ENCODE measurements at places on chromosomes 4 and X.

GRCh38 chr4:140252141-140252741 lies 98.3 kb upstream of the MAML3 start:
- DNase-seq: no peak

- no peak for DNase-seq
These were observed 10.5 kb upstream of the XG start for GRCh38 chrX:2741386-2741785.

- DNase-seq: no peak
These were observed 4.4 kb upstream of the SRPX start for GRCh38 chrX:38225093-38225492.

GRCh38 chr4:189022440-189023035 lies 883.3 kb downstream of the TRIML1 start:
- peak; percentile 5 for DNase-seq

DNA sequence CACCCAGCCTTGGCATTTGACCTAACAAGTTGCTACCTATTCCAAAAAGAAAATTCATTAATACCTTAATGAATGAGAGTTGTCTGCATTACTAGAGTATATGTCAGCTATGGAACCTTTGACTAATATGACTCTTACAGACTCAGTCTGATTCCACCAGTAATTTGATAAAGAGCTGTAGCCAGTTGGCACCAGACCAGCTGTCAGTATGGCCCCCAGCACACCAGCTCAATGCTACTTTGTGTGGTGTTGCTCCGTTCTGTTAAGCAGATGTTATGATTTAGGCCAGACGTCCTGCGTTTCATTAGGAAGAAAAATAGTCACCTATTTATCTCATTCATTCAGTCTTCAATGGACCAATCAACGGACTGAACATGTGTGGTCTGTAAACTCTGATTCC lies 215.5 kb downstream of the TLL1 start:
- no peak for DNase-seq

GRCh38 chr4:40682290-40683101 lies 52.8 kb upstream of the RBM47 start:
- DNase-seq: no peak

DNA sequence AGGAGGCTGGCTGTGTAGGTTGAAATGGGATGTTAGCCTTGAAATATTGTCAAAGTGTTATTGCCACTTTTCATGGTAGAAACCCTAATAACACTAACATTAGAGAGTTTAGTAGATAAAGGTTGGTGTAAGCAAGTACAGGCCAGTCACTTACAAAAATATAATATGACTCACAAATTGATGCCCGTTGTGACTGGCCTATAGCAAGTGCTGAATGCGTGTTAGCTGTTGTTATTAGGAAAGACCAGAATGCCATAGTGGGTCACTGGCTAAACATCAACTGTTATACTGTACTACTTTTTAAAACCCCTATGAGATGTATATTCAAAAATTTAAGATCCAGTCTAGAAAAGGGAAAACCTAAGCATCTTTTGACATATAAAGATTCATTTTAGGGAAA lies 20.4 kb upstream of the GDPD2 start:
- peak; percentile 41 for DNase-seq

DNA sequence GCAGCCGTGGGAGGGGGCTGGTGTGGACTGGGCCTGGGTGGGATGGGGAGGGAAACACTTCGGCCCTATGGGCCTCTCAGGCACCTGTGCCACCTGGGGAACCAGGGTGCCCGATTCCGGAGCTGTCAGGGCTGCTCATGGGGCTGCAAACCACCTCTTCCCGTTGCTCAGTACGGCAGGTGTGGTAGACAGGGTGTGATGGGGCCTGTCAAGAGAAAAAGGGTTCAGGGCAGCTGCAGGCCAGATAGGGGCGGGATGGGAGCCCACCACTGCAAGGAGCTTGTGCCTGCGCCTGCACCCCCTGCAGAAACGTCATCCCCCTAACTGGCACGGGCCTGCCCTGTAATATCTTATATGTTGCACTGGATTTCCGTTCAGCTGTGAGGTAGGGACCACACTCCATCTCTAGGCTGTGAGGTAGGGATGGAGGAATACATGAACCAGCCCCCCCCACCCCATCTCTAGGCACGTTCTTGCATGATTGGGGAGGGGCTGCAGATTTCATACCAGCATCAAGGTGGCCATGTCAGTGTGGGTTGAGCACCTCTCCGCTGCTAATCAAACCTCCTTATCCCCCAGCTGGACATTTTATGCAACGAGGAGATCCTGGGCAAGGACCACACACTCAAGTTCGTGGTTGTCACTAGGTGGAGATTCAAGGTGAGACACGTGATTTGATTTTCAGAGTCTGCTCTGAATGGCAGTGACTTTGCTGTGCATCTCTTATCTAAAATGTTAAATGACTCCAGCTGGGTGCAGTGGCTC lies 59.0 kb downstream of the PCGF3 start:
- no peak for DNase-seq

- DNase-seq: no peak
These were observed 1.0 kb upstream of the MED12 start for GRCh38 chrX:71117358-71117757.

GRCh38 chr4:19026281-19026680 lies 1004.7 kb upstream of the LCORL start:
- peak; percentile 14 for DNase-seq

- no peak for DNase-seq
These were observed 468 bp upstream of the MAGEA4 start for GRCh38 chrX:151912221-151912620.

- DNase-seq: peak; percentile 27
These were observed 4.5 kb upstream of the WWC2 start for GRCh38 chr4:183094393-183095198.

- no peak for DNase-seq
These were observed 30.3 kb downstream of the AMMECR1 start for GRCh38 chrX:110287605-110288004.

DNA sequence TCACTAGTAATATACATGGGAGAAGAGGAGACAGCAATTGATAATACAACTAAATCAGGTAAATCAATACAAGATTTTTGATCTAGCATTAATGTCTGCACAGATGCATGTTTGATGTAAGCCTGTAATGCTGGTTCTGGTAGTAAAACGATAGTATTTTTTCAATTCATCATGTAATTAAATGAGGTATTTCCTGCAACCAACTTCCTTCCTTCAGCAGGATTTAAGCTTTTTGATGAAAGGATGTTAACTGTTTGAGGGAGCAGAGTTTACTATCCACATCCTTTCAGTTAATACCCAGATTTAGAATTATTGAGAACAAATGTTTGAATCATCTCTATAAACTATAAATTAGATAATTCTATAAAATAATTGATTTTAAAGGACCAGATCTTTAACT lies 31.4 kb upstream of the NFKB1 start:
- no peak for DNase-seq

DNA sequence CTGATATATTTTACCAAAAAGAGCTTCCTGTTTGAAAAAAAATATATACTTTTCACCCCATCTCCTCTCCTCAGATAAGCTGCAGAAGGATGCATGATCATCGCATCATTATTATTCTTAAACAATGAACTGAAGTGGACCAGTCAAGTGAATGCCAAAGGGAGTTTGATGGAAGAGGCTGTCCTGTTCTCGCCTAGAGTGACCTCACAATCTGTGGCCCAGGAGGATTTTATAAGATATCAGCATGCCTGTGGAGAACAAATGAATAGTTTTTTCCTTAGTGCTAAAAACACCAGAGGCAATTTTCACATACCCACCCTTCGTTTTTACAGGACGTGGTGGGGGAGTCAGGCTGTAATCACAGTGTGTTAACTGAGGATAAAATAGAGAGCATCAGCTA lies 112.7 kb downstream of the USP46 start:
- DNase-seq: no peak

DNA sequence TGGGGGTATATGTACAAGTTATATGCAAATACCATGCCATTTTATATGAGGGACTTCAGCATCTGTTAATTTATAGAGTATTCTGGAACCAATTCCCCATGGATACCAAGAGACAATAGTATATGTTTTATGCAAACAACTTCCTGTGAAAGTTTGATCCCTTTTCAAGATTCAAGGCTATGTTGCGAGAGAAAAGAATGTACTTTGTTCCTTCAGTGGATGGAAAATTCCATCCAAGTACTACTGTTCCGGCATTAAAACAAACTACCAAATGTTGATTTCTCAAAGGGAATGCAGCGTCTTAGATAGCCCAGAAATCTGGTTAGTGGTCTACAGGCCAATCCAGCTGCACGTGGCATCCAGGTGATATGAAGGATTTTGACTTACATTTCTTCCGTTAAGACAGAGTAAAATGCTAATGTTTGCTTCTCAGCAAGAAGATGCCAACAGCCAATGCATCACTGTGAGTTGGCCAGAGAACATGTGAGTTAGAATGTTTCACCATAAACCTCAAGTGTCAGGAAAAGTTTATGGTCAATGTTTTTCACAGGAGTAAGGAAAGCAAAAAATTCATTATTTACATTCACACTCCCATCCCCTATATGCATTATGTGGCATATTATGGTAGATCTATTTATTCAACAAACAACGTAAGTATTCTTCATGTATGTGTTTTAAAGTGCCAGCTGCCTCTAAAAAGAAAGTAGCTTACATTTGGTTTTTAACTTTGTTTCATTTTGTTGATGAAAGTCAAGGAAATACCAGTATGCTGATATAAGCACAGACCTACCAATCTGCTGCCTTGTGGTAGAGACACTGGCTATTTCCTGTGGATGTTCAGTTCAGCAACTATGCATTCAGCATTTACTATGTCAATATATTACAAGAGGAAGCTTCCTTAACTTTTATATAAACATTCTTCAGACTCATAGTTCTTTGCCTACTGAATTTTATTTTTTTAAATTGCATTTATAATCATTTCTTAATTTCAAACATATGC lies 44.4 kb downstream of the METTL14 start:
- no peak for DNase-seq

DNA sequence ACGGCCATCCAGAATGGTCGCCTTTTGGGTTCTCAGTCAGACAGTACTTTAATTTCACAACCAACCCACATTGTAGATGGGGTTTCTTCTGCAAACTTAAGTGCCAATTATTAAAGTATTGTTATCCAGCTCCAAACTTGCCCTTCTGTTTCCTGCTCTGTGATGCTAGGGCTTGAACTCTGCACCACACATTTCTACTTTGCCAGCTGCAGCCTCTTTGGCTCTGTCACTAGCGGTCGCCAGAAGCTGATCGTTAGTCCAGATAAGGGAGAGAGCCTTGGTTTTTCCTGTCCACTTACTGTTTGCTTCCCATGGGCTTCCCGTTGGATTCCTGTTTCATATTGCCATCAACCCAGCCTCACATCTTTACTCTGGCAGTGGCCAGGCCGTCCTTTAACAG lies 196.6 kb downstream of the ASB9 start:
- no peak for DNase-seq

- DNase-seq: no peak
These were observed 28.9 kb downstream of the ZNF827 start for GRCh38 chr4:145909773-145910172.

DNA sequence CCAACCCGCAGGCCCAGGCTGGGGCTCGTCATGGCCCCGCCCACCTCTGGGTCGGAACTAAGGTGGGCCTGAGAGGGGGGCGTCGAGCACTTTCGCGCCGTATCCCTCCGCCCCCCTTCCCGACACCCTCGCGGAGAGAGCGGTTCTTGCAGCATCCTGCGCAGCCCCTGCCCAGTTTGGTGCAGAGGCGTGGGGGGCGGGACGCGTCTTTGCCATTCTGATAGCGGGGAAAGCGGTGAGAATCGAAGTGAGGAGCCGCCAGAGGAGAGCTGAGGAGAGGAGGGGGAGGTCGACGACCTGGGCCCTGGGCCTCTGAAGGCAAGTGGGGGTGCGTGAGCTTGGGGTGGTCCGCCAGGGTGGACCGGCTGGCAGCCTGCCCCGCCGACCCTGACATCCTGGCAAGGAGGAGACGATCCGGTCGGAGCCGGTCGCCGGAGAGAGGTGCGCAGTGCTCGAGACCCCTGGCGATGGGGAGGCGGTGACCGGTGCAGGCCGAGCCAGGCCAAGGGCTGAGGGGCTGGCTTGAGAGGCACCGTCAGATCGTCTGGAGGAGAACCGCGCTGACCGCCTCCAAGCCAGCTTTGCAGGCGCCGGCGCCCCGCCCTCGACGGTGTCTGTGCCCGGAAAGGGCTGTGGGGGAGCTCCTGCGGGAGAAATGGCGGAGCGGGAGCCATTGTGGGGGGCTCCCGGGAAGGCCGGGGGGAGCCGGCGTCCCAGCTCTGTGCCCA lies 25.5 kb downstream of the GPRASP3 start:
- no peak for DNase-seq

DNA sequence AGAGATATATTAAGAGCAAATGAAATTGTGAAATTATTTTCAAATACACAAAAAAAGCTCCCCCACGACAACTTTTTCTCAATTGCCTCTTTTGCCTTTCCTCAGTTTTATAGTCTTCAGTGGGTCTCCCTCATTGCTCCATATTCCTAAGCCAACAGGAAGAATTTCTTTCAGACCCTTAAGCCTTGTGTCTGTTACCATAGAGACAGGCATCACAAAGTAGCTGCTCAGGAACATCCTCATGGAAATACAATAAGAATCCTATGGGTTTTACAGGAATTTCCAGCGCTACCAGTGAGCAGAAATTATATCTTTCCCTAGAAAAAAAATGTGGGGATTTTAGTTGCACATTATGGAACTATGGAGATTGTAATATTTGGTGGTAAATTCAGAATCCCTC lies 121.9 kb upstream of the DMD start:
- DNase-seq: no peak

DNA sequence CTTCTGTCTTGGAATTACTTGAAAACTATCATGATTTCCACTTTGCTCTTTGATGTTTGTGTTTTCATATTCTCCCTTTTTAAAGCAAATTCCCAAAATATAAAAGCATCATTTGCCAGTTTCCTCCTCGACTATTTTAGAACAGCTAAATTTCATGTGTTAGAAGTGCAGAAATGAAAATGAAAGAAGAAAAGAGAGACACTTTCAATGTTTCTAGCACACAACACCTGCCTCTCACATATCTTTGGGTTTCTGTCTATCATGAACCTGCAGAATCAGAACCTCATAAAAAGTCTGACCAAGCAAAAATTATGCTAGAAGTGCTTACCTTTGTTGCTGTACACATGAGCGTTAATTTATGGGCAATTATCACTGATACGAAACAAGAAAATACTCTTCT lies 1.9 kb upstream of the NEUROG2 start:
- DNase-seq: no peak

- DNase-seq: no peak
These were observed 47.0 kb upstream of the NKAP start for GRCh38 chrX:119990556-119991004.

- DNase-seq: no peak
These were observed 242.4 kb downstream of the NDST4 start for GRCh38 chr4:114870987-114871386.

DNA sequence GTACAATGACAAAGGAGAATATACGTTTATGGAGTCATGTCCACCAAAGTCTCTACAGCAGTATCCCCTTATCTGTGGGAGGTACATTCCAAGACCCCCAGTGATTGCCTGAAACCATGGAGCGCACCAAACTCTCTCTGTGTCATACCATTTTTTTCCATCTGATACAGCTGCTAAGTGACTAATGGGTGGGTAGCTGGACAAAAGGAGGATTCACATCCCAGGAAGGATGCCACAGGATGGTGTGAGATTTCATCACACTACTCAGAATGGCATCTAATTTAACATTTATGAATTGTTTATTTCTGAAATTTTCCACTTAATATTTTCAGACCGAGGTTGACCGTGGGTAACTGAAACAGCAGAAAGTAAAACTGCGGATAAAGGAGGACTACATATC lies 49.8 kb upstream of the AGA start:
- DNase-seq: no peak
